NCI-H1105 (cell line): ENCODE measurements at places on chromosomes 1 and 21.

DNA sequence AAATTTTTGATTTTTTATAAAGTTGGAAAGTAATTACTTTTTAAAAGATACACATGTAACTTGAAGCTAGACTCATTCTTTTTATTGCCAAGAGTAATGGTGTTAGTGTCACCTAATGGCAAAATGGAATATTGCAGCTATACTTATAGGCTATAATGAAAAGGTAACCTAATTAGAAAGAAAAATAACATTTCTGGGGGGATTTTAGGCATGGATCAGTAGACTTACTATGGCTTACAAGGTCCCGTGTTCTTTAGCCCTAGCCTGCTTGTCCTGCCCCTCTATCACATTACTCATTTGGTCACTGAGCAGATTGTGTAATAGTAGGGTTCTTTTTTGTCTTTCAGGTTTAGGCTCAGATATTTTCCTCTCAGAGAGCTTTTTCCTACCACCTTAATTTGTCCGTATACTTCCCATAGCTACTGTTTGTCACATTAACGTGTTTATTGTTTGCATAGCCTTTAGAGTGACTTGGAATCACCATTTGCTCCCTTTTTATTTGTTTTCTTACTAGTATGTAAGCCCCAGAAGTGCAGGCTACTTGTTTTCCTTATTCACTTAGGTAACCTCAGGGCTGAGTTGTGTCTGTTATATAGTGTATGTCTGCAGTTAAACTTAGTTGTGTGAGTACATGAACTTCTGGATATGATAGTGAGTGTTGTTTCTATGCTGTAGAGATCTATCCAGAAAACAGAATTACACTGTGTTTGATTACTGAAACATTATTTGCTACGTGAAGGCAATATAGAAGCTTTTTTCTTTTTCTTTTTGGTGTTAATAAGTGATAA, 58.7 kb downstream of the RABGAP1L start:
- DNase-seq: no peak

DNA sequence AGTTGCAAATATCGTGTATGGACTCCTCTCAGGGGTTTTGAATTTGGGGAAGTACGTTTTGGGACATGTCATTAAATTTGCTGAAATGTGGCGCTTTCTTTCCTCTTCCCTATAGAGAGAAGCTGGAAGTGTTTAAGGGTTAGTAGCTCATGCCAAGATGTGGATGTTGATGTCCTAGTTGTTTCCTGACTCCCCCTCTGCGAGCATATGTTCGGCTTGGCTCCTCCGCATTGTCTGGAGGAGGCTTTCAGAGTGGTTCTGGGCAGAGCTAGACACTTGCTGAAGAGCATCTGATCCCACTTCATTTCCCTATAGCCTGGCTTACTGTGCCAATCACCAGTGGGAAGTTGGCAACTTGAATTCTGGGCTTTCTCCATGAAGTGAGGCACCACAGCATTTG, 347.4 kb upstream of the B3GALT2 start:
- DNase-seq: no peak

DNA sequence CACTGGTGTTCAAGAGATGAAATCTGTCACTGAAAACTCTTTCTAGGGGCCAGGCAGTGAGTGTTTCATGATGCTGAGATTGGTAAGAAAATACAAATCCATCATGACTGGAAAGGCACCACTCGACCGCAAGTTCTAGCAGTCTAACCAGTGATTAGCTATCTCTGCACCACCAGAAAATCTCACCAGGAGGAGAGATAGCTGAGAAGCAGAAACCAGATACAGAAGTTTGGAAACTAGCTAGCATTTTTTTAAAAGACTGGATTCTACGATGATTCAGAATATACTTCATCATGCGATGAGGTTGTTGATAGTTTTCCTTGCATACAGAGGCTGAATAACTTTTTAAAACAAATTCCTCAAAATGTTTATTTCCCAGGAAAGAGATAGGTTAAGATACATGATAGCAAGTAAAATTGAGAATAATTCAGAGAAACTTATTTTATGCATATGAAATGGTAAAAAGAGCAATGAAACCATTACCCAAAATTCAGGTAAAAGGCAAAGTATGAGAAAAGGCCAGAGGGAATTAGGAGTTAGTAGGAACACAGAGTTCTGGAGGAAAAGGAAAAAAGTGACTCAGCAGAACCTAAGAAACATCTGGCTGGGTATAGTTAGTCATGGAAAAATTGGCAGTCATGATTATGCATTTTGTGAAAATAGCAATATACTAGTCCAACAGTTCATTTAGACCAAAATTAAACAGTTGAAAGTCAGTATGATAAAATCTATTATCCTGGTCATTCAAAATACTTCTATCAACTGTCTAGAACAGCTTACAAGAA, 3.3 kb upstream of the F3 start:
- no peak for DNase-seq

DNA sequence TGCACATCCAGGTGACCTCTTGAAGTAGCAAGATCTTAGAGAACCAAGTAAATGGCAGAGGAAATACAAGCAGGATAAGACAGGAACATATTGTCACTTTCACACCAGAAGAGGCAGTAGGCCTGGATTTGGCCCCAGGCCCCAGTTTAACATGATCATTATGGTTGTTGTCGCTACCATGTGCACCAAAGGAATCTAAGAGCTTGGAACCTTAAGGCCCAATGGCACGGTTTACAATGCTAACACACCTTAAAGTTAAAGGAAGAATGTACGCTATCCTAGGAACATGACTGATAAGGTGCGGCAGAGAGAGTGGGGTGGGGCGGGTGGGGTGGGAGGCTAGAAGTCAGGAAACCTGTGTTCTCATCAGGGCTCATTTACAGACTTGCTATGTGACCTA, 147.5 kb downstream of the ROR1 start:
- no peak for DNase-seq

- no peak for DNase-seq
Measured at GRCh38 chr1:235775246-235775860, 91.4 kb downstream of the LYST start.

DNA sequence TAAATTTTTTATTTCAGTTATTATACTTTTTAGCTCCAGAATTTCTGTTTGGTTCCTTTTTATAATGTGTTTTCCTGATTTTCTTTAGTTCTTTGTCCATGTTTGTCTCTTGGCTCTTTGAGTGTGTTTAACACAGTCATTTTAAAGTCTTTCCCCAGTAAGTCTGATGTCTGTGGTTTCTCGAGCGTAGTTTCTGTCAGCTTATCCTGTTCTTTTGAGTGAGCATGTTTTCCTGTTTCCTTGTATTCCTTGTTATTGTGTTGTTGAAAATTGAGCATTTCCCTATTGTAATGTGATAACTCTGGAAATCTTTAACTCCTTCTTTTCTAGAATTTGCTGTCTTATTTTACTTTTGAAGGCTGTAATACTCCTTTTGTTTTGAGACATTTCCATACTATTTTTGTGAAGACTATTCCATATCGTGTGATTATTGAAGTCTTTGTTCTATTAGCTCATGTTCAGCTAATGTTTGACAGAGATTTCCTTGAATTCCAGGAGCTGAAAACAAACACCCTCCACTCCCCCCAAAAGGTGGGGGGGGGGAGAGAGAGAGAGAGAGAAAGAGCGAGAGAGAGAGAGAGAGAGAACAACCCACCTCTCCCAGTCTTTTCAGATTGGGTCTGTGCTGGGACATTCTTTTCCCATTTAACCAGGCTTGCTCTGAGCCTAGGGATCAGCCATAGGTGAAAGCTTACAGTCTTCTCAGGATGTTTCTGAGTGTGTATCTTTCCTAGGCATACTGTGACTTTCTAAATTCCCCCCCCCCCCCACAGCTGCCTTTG, 38.3 kb downstream of the SDCCAG8 start:
- DNase-seq: no peak

DNA sequence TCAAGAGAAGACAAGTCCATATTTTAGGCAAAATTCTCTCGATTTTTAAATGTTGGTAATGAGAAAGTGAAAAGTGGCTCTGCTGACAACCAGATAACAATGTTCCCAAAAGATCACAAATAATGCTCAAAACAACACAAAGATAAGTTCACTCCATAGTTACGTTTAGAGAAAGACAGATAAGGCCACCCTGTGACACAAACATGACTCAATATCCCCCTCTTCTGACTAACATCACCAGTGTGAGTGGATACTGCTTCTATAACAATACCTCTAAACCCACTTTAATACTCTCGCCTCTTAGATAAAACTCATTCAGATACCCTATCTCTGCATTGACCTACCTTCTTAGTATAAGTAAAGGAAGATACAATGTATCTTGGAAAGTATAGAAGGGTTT, 51.2 kb upstream of the RGS7 start:
- no peak for DNase-seq

- no peak for DNase-seq
Measured at GRCh38 chr1:29744684-29745490, 508.6 kb downstream of the PTPRU start.

GRCh38 chr21:37157938-37158337, 84.9 kb downstream of the TTC3 start:
- DNase-seq: no peak
